ENCODE measurements at places on chromosomes 12 and 14.

DNA sequence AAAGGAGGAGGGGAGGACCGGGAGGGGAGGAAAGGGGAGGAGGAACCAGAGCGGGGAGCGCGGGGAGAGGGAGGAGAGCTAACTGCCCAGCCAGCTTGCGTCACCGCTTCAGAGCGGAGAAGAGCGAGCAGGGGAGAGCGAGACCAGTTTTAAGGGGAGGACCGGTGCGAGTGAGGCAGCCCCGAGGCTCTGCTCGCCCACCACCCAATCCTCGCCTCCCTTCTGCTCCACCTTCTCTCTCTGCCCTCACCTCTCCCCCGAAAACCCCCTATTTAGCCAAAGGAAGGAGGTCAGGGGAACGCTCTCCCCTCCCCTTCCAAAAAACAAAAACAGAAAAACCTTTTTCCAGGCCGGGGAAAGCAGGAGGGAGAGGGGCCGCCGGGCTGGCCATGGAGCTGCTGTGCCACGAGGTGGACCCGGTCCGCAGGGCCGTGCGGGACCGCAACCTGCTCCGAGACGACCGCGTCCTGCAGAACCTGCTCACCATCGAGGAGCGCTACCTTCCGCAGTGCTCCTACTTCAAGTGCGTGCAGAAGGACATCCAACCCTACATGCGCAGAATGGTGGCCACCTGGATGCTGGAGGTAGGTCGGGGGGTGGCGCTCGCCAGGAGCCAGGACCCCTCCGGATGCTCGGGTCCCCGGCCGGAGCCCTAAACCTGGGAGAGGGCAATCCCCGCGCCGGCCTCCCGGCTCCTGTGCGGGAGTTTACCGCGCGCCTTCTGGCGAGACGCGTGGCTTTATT is at the start of gene CCND2:
Gene CCND2 (plus strand): TSS at position 111 of the 744 bp plus-strand sequence. CDS start 279 bp downstream, at position 390.
- DNase-seq, result no peak

- DNase-seq, result no peak
Measured at GRCh38 chr12:128856035-128856790, 2.9 kb downstream of the GLT1D1 start.

DNA sequence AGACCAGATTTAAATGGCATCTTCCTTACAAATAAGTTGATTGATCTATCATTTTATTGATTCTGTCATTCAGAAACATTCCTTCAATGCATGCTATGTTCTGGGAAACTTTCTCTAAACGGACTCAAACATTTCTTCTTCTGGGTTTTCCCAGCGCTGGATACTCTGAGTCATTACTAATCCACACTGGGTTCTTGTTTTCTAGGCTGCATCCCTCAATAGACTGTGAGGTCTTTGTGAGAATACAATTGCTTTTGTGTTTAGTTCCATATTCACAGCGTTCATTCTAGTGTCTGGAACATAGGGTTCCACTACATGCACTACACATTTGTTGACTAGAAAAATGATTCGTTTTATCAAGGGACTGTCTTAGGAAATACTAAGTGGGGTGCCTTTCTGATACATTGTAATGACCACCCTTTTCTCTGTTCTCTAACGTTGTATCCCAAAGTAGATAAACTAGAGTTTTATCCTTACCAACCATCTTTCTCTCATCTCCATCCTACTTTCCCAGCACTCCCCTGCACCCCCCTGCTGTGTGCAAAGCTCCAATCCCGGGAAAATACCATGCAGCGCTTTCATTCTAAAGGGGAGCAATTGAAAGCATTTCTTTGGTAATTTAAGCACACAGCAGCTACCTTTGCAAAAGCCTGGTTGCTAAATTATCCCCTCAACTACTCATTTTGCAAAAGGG is 878.7 kb downstream of the DIO2 start:
- DNase-seq, result no peak

DNA sequence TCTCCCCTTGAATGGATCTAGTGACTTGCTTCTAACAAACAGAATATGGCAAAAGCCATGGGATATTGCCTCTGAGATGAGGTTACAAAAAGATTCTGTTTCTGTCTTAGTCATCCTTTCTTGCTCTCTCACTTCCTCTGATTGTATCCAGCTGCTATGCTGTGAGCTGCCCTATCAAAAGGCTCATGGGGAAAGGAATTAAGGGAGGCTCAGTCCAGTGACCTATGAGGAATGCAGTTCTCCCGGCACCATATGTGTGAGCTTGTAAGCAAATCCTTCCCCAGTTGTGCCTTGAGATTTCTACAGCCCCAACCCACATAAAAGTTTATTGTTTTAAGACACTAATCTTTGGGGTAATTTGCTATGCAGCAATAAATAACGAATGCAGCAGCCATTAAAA is 183.1 kb downstream of the KLHL28 start:
- DNase-seq, result no peak

DNA sequence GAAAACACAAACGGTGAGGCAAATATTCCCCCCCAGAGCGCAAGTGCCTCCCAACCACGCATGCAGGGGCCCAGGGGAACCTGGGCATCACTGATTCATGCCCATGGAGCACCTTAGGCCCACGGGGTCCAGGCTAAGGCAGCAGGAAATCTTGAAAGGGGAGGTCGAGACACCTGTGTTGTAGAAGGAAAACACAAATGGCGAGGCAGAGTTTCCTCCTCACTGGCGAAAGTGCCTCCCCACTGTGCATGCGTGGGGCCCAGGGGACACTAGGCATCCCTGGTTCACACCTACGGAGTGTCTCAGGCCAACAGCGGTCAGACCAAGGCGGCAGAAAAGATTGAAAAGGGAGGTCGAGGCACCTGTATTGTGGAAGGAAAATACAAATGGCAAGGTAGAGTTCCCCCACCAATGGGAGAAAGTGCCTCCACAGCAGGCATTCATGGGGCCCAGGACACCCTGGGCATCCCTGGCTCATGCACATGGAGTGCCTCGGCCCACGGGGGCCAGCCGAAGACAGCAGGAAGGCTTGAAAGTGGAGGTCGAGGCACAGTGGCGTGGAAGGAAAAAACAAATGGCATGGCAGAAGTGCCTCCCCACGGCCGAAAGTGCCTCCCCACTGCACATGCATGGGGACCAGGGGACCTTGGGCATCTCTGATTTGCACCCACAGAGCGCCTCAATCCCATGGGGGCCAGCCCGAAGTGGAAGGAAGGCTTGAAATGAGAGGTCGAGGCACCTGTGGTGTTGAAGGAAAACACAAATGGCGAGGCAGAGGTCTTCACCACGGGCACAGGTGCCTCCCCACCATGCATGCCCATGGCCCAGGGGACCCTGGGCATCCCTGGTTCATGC is 368.8 kb downstream of the ALG10 start:
- no peak for DNase-seq

GRCh38 chr12:132280406-132280805 is 49.0 kb downstream of the GALNT9 start:
- DNase-seq, result no peak

GRCh38 chr12:69894800-69895383 is 69.9 kb downstream of the MYRFL start:
- no peak for DNase-seq

GRCh38 chr12:45400991-45401390 is 185.1 kb downstream of the ANO6 start:
- DNase-seq, result no peak

DNA sequence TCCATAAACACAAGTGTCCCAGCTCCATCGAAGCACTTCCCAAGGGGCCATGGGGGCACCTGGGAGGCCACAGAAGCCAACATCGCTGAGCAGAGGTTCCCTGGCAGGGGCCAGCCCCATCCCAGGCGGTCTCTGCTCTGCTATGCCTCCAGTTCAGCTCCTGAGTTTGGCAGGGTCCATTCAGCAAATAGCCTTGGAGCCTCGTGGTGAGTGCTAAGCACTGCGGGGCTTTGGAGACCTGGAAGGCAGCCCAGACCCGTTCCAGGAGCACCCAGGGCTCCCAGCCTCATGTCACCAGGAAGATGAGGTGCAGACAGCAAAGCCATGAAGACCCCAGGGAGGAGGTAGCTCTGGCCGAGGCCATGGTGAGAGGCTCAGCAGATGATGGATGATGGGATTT is 109.5 kb downstream of the LGMN start:
- no peak for DNase-seq

- DNase-seq, result no peak
Measured at GRCh38 chr12:40597133-40597532, 95.1 kb upstream of the CNTN1 start.

DNA sequence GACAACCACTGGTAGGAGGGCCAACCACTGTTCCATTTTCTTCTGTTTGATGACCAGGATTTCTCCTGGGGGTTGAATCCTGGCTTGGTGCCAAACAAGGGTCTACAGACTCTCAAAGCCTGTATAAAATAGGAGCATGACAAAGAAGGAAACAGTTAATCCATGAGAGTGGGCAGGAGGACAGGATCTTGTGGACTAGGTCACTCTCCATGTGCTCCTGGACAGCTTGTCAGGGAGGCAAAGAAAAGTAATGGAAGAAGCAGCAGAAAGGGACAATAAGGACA is 243.7 kb downstream of the AKAP6 start:
- DNase-seq, result no peak

- DNase-seq, result no peak
Measured at GRCh38 chr14:71566276-71566675, 366.0 kb upstream of the RGS6 start.

- DNase-seq, result no peak
Measured at GRCh38 chr12:69313209-69313608, 35.0 kb upstream of the LYZ start.

DNA sequence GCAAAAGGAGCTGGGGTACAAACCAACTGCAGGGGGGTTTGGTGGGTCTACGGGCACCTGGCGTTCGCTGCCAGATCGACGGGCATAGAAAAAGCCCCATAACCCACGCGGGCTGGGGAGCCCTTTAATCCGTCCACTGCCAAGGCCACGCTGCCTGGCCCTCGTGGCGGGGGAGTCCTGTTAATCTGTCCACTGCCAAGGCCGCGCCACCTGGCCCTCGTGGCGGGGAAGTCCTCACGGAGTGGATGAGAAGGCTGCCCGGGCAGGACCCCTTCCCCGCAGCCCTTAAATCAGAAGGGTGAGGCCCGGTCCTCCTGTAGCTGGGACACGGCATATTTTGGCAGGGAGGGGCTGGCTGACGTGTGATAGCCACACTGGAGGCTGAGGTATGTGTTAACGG is 86.1 kb downstream of the NOC4L start:
- DNase-seq, result no peak

DNA sequence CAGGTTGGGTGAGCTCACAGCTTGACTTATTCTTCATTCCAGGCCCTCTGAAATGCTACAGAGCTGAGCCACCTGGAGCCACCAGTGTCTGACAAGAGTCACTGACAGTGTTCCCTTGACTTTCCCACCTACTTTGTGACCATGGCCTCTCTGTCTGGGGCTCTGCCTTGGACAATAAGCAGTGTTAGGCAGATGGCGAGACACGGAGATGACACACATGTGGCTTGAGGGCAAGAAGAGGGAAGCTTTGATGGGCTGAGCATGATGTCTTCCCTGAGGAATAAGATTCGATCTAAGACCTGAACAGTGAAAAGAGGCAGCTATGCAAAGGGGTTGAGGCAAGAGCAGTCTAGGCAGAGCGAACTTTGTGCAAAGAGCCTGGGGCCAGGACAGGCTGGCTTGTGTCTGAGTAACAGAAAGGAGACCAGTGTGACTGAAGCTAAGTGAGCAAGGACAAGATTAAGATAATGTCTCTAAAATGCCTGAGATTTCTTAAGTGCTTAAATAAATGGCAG is 105.5 kb downstream of the NUAK1 start:
- DNase-seq, result no peak

DNA sequence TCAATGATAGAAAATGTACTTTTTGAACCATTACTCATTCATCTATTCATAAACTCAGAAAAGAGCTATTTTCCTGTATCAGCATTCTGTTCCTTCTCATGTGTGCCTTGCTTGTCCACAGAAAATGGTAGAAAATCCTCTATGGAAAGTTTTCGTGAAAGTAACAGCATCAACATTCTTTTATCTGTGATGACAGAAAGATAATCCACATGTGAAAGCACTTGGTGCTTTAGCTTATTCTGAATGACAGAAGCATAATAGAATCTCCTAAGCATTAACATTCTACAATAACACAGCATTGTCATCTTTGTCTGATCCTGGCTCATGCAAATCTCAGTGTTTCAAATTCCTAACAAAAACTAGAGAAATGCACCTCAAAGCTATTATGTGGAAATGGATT is 431.9 kb downstream of the ADAMTS20 start:
- no peak for DNase-seq

DNA sequence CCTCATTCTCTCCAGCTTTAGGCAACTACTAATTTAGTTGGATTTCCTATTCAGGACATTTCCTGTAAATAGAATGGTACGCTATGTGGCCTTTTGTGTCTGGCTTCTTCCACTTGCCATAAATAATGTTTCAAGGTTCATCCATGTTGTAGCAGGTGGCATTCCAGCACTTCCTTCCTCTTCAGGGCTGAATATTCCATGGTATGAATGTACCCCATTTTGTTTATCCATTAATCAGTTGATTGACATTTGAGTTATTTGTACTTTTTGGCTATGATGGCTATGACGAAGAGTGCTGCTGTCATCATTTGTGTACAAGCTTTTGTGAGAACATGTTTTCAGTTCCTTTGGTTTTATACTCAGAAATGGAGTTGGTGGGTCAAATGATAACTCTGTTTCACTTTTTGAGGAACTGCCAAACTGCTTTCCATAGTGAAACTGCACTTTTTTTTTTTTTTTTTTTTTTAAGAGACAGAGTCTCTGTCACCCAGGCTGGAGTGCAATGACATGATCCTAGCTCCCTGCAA is 6.5 kb upstream of the CDK2AP1 start:
- no peak for DNase-seq

DNA sequence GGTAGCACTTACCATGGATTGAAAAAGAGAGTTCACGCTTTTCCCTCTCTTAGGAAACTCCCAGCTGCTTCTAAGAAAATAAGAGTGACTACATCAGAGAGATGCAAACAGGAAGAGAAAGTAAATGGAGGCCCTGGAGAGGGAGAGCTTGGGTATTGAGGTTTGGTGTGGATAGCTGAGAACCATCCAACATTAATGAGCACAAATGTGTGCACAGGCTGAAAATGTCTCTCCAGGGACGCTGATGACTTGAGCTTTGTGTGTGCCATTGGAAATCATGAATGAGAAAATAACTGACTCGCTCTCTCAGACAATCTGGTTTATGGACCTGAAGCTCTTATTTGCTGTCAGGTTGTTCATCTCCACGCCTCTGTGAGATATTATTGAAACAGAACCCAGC is 318.8 kb downstream of the NRXN3 start:
- no peak for DNase-seq

DNA sequence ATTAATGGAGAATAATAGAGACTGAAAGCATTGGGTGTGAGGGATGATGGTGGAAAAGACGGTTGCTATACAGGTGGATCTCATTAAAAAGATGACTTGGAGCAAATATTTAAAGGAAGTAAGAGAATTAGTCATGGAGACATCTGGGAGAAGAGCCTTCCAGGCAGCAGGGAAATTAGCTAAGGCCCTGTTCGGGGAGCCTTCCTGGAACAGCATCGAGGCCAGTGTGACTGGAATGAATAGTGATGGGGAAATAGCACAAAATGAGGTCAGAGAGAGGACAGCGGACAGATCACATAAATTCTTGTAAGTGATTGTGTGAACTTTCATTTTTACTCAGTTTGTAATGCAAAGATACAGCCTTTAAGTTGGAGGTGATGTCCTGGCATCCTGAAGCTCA is 842.3 kb downstream of the SLC6A15 start:
- no peak for DNase-seq

GRCh38 chr12:132076711-132077110 is 67.4 kb downstream of the DDX51 start:
- no peak for DNase-seq

GRCh38 chr12:49853671-49854070 is 10.8 kb upstream of the BCDIN3D start:
- no peak for DNase-seq
